ENCODE measurements at places on chromosomes 6 and 20.

DNA sequence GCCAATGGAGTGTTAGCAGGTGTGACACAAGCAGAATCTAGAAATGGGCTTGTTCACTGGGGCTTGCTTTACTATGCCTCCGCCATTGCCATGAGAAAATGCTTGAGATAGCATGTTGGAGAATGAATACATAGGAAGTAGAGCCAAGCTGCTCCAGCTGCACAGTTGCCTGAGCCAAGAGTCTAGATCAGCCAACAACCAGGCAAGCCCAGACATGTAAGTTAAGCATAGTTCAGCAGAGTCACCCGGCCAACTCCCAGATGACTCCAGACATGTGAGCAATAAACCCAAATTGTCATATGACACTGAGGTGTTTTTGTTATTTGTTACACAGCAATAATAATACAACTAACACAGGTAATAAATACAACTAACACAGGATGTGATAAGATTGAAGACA lies 167.9 kb downstream of the HAO1 start:
- DNase-seq, result no peak

DNA sequence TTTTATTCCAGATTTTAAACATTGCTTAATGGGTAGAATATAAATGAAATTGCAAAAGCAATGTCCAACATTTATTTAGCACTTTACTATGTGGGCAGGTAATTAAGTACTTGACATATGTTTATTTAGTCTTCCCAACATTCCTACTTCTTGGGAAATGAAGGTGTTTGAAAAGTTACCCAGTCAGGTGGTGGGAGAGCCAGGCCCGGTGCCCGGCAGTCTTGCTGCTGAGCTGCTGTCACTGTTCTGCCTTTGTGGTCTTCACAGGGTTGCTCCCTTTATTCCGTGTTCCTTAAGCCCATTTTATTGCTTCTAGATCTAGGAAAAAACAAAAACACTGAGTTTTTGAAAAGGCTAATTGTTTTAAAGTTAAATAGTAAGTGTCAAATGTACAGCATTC lies 42.6 kb upstream of the TULP4 start:
- DNase-seq, result no peak

DNA sequence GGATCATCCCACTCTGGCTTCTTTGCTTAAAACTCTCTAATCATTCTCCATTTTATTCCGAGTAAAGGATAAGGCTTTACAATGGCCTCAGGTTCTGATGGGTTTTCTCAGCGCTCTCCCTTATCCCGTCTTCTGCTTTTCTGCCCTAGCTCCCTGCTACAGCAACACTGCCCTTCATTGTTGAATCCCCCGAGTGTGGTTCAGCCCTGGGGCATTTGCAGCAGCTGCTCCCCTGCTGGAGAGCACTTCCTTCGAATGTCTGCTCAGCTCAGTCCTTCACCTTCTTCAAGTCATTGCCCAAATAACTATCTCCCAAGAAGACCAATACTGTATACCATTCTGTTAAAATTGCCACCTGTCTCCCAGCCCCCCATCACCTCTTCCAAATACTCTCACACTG lies 111.8 kb downstream of the TBXT start:
- no peak for DNase-seq

DNA sequence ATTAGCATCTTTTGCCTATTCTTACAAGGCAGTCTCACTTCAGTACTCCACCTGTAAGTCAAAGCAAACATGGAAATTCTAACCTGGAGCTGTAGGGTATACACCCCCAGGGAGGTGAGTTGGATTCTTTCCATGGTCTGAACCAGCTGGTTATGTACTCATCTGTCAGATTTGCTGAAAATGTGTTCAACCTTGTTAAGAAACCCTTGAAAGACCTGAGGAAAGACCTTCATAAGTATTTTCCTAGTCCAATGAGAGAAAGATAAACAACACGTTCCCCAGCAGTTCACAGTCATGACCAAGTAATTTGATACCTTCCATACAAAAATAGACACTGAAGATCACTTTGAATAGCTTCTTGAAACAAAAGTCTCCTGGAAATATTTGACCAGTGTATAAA lies 42.5 kb downstream of the ID4 start:
- DNase-seq, result no peak

DNA sequence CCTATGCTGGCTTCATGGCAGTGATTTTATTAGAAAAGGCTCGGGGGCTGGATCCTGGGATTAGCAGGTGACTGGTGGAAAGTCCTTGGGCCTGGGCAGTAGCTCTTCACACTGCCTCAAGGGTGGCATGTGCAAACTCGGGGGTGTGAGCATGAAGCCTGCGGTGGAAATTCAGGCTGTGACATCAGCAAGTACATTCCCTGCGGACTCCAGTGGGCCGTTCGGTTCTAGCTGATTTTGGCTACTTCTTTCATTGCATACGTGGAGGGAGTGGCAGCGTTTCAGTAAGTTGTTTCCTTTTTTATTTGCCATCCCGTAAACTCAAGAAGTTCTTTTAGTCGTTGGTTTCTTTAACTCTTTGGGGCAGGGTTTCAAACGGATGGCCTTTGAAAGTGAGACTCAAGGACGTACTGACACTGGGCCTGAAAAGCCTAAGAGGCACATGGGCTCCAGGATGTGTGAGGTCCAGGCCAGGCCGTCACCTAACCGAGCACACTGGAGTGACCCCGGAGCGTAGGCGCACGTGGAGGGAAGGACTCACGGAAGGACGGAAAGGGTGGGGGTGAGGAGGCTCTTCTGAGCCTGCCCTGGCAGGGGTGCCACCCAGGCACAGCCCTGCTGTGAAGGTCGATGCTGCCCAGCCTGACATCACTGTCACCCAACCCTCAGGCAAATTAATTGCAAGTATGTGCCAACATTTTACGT lies 104.0 kb upstream of the FRMD1 start:
- DNase-seq, result no peak

- DNase-seq, result no peak
Observed at GRCh38 chr6:28337121-28337520, 1.2 kb upstream of the ZSCAN31 start.

- DNase-seq, result no peak
Observed at GRCh38 chr6:117870486-117871242, 36.4 kb upstream of the SLC35F1 start.

DNA sequence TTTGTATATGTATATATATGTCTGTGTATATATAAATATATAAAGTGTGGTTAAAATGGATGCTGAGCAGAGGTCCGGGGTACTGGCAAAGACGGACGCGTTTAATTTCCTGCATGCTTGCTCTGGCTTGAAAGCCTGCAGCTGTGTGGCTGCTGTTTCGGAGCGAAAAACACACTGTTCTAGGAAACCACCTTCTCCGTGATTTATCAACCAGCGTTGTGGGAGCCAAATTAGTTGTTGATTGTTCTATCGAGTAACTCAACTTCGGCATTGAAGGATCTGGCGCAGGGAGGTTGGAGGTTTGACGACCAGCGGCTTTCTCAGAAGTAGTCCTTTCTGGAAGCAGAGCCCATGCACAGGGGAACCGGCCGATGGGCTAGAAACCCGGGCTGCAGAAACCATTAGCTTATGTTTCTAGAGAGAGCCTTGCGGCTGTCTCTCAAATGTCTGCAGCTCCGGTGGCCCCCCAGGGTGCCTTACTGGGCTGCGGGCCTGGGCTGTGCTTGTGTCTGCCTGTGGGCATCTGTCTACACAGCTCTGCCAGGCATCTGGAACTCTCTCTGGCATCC lies 81.8 kb downstream of the EDN3 start:
- no peak for DNase-seq

- no peak for DNase-seq
Observed at GRCh38 chr6:84681693-84682326, 82.6 kb downstream of the TBX18 start.

- DNase-seq, result peak; percentile 72
Observed at GRCh38 chr20:40687384-40688128, 1.5 kb downstream of the MAFB start.

GRCh38 chr6:11727998-11728961 lies 50.3 kb downstream of the ADTRP start:
- DNase-seq, result no peak

GRCh38 chr20:34222208-34222607 lies 19.0 kb upstream of the ASIP start:
- no peak for DNase-seq

- no peak for DNase-seq
Observed at GRCh38 chr6:45609141-45609638, 231.5 kb upstream of the SUPT3H start.

- DNase-seq, result no peak
Observed at GRCh38 chr6:122722746-122723145, 56.8 kb upstream of the FABP7 start.

DNA sequence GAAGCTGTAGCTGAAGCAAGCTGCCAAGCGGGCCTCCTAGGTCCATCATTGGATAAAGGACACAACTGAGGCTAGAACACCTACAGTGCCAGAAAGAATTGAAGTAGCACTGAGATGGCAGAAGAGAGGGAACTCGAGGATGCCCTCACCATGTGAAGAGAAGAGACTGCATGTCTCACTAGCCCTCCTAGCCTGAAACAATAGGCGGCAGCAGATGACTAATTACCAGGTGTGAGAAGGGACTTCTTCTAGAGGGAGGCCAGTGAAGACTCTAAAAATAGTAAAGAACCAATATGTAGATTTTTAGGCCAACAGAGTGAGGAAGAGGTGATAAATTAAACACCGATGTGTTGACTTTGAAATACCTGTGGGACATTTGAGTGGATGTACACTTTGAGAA lies 50.3 kb downstream of the LGSN start:
- DNase-seq, result no peak

DNA sequence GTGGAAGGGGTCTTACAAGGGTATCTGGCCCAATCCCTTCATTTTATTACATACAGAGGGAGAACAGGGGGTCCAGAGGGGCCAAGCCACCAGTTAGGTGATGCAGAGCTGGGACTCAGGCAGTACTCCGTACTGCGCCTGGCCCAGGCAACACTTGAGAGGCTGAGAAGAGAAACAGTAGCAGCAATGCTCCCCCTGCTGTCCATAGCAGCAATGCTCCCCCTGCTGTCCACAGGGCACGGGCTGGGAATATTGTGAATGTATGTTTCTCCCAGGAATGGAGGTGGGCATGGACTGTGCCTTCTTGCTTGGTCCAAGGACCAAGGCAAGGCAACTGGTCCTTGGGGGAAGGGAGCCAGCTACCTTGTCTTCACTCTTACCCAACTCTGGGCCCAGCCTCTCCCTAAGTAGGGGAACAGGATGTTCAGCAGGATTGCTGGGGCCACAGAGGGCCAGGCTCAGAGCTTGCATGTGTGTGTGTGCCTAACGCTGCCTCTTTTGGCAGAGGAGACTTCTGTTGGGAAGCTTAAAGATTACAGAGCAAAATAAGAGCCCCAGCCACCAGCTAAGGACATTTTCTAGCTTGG lies 14.8 kb upstream of the FAM83C start:
- DNase-seq, result peak; percentile 82

DNA sequence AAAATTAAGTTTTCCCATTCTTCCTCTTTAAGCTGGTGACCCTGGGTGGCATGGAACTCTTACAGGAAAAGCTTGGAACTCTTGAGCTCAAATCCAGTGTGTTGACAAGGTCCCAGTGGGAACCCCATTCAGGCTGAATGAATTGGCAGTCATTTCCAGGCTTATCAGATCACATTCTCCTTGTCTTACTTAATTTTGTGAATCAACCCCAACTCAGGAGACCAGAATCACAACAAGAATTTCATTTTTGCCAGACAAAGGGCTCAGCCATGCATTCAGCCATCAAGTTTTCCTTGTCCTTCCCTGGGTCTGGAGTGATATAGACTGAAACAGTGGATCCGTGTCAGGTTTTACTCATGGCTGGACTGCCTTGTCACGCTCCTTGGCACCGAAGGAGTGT lies 92.1 kb upstream of the EEF1E1 start:
- no peak for DNase-seq

DNA sequence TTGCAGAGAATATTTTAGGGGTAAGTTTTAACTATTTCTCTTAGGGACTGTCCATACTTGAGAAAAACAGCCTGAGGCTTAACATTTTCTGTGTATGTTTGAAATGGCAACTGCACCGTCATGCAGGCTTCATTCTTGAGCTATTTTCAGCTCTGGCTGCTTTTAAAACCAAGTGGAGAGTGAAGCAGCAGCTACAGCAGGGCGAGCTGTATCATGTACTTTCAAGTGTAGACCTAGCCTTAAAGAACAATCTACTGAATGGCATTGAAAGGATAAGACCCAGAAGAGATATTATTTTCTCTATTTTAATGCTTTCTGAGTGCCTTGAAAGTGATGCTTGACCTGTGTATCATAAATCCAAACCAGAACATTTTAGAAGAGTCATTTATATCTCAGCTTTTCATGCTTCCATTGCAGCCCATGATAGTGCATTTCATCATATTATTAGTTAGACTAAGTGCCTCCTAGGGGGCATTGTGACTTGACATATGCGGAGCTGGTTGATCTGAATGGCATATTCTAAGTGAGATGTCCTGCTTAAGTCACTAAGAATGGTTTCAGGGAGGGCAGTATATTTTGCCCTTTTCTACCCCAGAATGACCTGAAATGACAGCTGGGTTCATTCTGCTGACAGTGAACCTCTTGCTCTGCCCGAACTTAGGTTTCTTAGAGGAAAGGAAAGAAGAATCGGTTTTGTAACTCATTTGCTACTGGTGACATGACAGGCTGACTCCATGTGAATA lies 85.3 kb downstream of the NKAIN2 start:
- DNase-seq, result no peak

GRCh38 chr20:17665756-17666155 lies 16.3 kb downstream of the RRBP1 start:
- no peak for DNase-seq

DNA sequence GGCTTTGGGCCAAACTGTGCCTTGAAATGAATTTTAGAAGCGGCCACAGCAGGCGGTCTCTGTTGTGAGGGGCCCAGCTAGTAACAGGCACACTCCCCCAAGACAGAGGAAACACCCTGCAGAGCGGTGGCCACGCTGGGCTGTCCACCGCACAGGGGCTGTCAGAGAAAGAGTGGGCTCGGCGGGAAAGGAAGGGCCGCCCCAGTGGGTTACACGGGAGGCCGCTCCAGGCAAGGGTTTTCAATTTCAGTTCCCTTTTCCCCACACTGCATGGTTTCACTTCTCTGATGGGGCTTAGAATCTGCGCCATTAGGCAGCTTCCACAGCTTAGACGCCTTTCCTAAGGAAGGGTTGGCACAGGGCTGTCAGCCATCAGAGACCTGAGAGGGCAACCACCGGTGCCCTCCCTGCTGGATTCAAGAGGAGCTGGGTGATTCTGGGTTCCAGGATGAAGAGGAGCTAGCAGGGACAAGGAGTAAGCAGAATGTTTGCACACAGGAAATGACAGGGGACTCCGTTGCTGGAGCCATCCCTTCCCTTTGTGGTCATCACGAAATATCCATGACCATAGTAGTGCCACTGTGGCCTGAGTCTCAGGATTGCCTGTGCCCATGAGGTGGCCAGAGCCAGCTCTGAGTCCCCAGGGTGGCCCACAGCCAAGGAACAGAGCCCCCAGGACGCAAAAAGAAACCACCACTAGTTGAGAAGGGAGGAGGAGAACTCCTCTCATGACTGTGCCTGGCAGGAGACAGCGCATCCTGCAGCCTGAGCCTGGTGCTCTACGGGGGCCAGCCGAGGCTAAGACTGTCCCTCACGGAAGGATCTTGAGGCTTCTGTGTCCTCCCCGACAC lies 282.7 kb downstream of the NRN1 start:
- peak; percentile 52 for DNase-seq

DNA sequence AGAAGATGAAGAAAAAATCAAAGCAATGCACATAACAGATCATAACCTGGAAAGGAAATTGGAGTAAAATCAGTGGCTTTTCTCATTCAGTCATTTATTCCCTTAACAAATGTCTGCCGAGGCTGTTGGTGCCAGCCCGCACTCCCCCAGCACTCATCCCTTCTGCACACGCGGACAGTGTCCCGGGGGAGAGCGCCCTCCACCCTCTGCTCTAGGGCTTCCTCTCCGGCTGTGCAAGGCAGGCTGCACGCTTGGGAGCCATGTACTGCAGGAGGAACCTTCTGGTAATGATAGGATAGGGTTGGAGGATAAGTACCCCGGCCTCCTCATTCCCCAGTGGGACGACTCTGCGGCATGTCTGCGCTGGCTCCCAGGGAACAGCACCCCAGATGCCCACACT lies 134.5 kb downstream of the PAX1 start:
- DNase-seq, result no peak
